ENCODE measurements at places on chromosomes 6 and 20.

- DNase-seq = no peak
Measured at GRCh38 chr6:28597924-28598722, 72.4 kb downstream of the GPX5 start.

DNA sequence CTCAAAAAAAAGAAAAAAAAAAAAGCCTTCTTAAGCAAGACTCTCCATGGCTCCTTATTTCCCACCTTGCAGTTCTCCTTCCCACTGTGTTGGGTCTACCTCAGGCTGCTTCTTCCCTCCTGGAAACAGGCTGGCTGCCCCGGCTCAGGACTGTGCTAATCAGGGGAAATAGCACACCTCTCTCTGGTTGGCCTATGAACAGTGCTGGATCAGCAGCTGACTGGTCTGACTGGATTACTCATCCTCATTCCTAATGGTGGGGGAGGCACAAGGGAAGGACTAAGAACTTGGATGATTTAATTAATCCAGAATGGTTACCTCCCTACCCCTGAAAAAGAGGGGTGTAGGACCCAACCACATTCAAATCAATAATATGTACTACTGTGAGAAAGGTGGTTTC, 3.9 kb upstream of the SRSF3 start:
- DNase-seq = no peak

- no peak for DNase-seq
Measured at GRCh38 chr6:98847416-98847778, 13.0 kb downstream of the POU3F2 start.

DNA sequence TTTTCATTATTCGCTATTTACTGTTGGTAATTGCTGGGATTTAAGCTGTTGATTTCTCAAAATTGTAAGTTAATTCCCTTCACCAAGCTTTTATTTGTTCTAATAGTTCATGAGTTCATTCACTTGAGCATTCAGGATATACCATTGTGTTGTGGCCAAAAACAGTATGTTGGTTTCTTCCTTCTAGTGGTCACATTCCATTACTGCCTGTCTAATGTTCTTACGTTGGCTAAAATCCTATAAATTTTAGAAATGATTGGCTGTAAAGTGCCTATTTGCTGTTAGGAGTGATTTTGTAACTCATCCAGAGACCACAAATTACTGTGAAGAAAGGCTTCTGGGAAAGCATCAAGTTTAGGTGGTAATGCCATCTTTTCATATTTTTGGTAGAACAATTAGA, 76.3 kb downstream of the FARS2 start:
- no peak for DNase-seq

GRCh38 chr6:42355416-42355815, 96.3 kb downstream of the TRERF1 start:
- DNase-seq = no peak

- DNase-seq = no peak
Measured at GRCh38 chr6:134368670-134369069, 50.8 kb upstream of the SGK1 start.

- DNase-seq = no peak
Measured at GRCh38 chr6:107077710-107078109, 37.6 kb downstream of the BEND3 start.

- DNase-seq = no peak
Measured at GRCh38 chr20:35104685-35105295, 12.2 kb upstream of the TRPC4AP start.

GRCh38 chr6:110781522-110782214, 33.6 kb downstream of the CDK19 start:
- no peak for DNase-seq

GRCh38 chr6:37893257-37893656, 73.7 kb downstream of the ZFAND3 start:
- DNase-seq = no peak

GRCh38 chr6:89140347-89141156, 5.3 kb upstream of the PM20D2 start:
- DNase-seq = no peak

- no peak for DNase-seq
Measured at GRCh38 chr6:170043881-170044790, 246.7 kb downstream of the DLL1 start.

DNA sequence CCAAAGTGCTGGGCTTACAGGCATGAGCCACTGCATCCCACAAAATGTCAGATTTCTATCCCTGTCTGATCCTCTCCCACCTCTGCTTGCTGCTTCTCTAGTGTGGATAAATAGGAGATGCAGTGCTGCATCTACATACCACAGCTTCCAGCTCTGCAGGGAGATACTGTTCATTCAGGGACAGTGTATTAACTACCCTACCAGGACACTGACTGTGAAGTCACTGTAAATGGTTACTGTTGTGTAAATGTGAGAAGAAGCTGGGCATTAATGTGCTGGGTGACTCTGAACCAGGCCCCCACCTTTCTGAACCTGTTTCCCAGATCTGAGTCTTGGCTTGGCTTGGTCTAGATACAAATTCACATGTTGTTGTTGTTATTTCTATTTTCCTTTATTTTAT, 488.6 kb upstream of the SULF2 start:
- no peak for DNase-seq

- DNase-seq = no peak
Measured at GRCh38 chr6:55450005-55450404, 122.7 kb downstream of the GFRAL start.

DNA sequence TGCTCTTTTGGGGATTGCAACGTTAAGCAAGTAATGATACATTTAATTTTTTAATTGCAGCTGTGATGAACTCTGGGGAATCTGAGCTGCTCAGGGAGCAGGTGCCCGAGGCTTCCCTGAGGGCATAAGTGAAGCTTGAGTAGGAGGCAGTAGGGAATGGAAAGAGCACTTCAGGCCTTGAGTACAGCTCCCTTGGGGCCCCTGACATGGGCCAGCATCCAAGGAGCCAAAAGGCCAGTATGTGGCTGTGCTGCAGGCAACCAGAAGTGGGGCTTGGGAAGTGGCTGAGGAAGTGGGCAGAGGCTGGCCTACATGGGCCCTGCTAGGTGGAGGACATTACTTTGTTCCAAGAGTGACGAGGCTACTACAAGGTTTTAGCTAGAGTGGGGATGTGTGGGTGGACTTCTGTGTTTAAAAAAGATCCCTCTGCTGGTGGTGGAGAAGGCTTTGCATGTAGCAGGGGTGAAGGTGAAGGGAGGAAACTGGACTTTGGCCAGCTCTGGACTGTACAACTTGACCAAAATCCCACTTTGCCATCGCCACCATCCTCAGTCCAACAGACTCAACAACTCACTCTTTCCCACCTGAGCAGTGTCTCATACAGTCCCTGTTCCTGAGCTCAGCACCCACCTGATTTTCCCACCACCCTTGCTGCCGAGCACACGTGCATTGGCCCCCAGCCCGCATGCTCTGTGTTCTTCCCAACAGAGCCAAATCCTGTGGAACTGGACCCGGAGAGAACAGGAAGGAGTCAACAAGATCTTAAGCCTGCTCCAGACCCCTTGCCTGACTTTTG, 10.9 kb upstream of the ZNF831 start:
- no peak for DNase-seq

DNA sequence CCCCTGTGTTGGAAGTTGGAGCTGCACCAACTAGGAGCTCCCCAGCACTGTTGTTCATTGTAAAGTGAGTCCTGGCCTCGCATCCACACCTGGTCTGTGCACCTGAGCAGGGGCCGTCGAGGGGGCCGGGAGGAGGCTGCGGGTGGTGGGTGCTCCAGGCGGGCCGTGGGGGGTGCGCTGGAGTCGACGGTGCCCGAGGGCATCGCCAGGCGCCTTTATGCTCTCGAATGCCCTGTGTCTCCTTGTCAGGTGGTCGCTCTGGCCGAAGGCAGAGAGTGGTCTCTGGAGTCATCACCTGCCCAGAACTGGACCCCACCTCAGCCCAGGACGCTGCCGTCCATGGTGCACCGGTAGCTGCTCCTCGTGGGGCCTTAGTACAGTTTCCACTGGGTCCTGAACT, 4.3 kb downstream of the ARFGAP1 start:
- no peak for DNase-seq

- no peak for DNase-seq
Measured at GRCh38 chr6:5318617-5319272, 57.4 kb downstream of the FARS2 start.

DNA sequence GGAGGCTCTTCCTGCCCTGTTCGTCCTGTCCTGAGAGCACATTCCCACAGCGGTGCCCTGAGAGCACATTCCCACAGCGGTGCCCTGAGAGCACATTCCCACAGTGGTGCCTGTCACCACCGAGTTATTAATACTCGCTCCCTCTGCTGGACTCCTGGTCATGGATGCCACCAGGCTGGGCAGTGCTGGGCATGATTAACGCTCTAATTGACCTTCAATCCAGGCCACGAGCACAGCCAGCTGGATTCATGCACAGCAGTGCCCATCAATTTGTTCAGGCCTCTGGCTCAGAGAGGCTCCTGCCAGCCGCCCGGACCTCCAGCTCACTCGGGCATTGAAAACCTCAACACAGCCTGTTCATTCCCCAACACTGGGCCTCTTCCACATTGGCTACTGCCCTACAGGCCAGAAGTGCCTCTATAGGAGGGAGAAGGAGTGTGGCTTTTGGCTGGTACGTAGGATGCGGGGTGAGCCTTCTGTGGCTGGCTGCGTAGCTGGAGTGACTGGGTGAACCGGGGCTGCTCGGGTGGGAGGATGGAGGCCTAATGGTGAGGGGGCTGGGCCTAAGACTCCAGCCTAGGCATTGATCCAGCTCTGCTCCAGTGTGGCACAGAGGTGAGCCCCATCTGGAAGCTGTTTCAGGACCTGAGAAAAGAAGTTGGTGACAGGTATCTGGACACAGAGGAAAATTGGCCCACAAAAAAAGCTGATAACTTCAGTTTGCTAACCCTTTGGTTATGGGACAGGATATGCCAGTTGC, 9.3 kb downstream of the IP6K3 start:
- DNase-seq = no peak

All from CD4-positive, alpha-beta T cell treated with Interferon alpha-2 for 1 hour (primary cell).